ENCODE measurements at places on chromosomes 6 and 20.
A peak's percentile ranks its signal among the peaks of the same experiment; 100 is the strongest.

DNA sequence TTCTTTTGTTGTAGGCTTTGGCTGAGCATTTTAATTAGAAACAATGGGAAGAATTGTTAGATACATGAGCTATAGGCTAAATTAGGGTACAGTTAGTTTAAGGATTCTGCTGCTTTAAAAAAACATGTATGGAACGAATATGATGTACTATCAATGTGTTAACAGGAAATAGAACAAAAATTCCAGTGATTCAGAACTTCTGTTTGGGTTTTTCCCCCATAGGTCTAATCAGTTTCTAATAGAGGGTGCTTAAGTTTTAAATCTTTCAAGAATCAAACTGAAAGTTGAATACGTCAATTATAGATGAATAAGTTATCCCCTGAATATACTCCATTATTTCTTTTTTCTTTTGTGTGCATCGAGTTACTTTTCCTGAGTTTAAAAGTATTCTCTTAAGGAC is 1.9 kb downstream of the TAB2 start:
- DNase-seq: no peak

GRCh38 chr6:55545791-55546190 is 33.2 kb downstream of the HMGCLL1 start:
- no peak for DNase-seq

- DNase-seq: no peak
Observed at GRCh38 chr20:55953201-55953600, 52.1 kb downstream of the CBLN4 start.

DNA sequence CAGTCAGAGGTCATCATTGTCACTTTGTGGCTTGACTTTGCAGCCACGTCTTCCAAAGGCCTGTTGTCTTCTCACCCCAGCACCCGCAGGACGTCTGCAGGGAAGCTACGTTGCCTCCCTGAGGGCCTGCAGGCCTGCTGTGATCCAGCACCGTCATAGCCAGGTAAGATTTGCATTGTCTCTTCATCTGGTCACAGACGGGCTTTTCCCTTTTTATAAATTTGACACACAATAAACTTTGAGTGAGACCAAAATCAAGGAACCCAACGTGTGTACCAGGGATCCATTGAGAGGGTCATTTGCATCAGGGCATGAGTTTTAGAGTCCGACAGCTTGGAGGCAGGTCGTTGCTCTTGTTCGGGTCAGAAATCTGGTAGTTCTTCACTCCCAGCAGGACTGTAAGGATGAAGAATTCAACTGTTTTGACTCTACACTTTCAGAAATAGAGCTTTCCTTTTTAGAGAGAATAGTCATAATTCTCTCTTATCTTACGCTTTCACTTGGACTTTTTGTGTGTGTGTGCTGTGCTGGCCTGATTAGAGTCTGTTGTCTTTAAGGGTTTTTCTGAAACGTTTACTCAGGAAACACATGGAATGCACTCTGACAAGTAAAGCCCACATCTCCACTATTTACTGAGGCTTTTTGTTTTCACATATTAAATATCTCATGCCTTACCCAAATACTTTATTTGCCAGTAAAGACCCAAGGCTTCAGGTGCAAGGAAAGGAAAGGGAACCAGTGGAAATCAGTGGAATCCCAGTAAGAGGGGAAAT is 177.2 kb upstream of the TAB2 start:
- DNase-seq: peak; percentile 29

- DNase-seq: no peak
Observed at GRCh38 chr20:258963-259362, 1.4 kb downstream of the DEFB132 start.

GRCh38 chr20:37390891-37391525 is 45.1 kb downstream of the SRC start:
- DNase-seq: no peak

GRCh38 chr20:51420111-51420510 is 122.4 kb downstream of the NFATC2 start:
- DNase-seq: no peak

- no peak for DNase-seq
Observed at GRCh38 chr6:62298745-62299392, 12.8 kb upstream of the KHDRBS2 start.

DNA sequence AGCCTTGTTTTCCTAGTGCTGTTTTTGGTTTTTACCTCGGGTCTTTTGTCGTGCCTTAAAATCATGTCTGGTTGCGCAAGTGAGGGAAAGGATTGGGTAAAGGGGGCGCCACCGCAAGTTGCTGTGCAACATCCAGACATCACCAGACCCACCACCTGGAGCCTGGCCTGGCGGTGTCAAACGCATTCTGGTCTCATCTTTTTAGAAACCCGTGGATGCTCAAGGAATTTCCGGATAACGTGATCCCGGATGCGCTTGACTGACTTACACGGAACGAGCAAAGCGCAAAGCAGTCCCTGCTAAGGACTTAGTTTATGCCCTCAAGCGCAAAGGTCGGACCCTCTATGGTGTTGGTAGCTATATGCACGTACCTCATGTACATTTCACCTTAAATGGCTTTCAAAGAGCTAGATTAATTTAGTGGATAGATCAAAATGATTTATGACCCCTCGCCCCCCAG is 105.2 kb downstream of the OR2B2 start:
- DNase-seq: peak; percentile 24

- no peak for DNase-seq
Observed at GRCh38 chr20:11918981-11919380, 1.3 kb downstream of the BTBD3 start.

GRCh38 chr6:20700375-20700774 is 166.1 kb downstream of the CDKAL1 start:
- DNase-seq: no peak

- no peak for DNase-seq
Observed at GRCh38 chr20:44649126-44649525, 2.4 kb downstream of the ADA start.

- DNase-seq: peak; percentile 30
Observed at GRCh38 chr6:7050872-7051779, 56.6 kb upstream of the RREB1 start.

DNA sequence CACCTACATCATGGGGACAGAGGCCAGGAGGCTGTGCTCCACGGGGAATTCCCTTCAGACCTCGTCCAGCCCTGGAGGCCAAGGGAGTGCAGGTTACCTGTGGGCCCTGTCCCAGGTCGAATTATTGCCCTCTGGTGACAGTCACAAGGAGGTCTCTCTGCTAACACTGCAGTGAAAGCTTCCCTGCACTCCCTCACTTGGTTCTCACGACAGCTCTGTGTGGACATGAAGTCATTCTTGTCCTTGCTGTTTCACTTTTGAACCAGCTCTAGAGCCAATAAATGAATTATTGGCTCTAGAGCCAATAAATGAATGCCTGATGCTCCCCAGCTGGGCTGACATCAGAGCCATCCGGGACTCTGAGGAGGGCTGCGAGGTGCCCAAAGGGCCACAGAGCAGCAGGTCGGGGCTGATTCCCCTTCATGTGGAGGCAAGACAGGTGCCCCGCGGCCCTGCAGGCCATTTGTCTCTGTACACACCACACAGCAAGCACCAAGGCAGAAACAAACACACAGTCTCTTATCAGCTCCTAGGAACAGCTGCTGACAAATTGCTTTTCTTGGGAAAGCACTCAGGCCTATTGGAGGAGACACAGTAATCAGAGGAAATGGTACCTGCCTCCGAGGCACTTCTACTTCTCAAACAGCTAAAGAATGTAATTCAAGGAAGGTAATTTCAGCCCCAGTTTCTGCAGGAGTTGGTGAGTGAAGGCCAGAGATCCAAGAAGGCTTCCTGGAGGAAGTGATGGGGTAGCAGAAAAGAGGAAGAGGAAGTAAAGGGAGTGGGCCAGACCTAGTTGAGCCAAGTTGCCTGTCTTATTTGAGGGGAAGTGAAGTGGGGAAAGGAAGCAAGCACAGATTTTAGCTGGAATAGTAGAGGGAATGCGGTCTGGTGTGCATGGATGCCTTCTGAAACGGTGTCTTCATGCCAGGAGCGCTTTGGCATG is 27.5 kb upstream of the TBXT start:
- DNase-seq: no peak

DNA sequence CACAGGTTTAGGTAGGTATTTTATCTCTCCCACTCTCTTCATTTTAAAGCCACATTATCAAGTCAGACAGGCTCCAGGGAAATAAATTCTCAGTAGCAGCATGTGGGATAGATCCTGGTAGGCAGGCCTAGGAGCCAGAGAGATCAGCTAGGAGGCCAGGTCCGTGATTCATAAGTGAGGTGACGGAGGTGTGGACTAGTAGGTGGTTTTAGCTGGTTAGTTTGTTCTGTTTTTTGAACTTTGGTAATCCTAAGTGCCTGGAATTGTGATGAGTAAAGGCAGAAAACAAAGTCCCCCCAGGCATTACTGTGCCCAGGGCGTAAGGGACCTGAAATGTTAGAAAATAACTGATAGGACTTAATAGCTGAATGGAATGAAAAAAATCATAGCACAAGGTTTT is 53.6 kb upstream of the E2F3 start:
- DNase-seq: no peak

DNA sequence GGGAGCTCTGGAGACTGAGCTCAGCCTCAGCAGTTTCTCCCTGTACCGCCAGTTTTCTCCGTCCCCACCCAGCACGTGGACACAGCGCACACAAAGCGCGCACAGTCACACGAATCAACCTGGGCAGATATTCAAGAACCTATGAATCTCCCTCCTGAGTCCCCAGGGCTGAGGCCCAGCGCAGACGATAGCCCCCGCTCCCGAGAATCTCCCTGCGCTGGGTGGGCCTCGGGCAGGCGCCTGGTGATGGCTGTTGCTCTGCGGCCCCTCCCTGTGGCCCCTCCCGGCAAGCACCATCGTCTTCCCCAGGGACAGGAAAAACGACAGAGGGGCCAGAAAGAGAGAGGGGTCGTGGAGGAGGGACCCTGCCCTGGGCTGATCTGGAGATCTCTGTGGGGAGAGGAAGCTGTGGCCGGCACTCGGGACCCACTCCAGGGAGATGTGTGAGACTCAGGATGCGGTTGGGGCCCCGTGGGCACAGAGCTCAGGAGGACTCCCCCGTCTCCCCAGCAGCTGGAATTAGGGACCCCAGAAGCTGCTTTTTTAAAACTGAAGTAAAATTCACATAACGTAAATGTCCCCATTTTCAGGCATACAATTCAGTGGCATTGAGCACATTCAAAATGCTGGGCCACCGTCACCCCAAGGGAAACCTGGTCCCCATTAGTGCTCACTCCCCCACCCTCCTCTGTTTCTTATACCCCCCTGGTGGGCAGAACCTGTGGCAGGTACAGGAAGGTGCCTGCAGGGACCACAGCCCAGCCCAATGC is 330.8 kb downstream of the TAF4 start:
- no peak for DNase-seq

DNA sequence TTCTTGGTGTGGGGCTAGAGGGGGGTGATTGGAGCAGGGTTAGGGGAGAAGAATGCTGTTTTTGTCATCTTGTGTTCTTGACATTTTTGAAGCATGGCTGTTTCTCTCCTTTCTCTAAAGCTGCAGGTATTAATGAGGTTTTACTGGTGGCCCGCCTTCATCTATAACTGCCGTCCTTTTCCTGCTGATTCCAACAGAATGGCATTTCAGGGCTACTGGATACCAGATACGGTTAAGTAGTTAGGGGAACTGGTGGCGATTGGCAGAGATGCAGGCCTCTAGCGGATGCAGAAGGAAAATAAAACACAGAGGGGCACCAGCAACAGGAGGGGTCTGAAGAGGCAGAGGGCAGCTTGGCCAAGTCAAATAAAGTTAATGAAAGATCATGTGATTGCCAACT is 89.7 kb upstream of the EEF1E1 start:
- DNase-seq: no peak
